ENCODE measurements at places on chromosomes 2 and 18. TPM values are rescaled to one million over a fixed set of nuclear protein-coding genes. Genes with fewer than 3 reads are reported as not detected.

GRCh38 chr2:52035391-52035790 lies 1003.5 kb upstream of the NRXN1 start:
- no peak overlapping the region for H3K27ac ChIP-seq
- H3K4me1 ChIP-seq: no peaks in the 10 kb centered on the region
- H3K27me3 ChIP-seq: no peaks in the 10 kb centered on the region
- no peak for DNase-seq
- H3K36me3 ChIP-seq: no peaks in the 10 kb centered on the region

GRCh38 chr2:48233005-48233404 lies 296.9 kb upstream of the STON1 start:
- DNase-seq: peak; percentile 68
- peaks cover 22% of the 10 kb centered on the region for H3K4me1 ChIP-seq
- H3K36me3 ChIP-seq: peaks cover 2% of the 10 kb centered on the region
- H3K4me3 ChIP-seq: no peak overlapping the region

The HOXD1 gene
- not detected for total RNA-seq

- H3K27me3 ChIP-seq: no peaks in the 10 kb centered on the region
- peak overlapping the region; percentile 73 for H3K4me3 ChIP-seq
- peaks cover 88% of the 10 kb centered on the region for H3K4me1 ChIP-seq
- no peaks in the 10 kb centered on the region for H3K36me3 ChIP-seq
- peak overlapping the region; percentile 91 for H3K27ac ChIP-seq
Measured at GRCh38 chr2:160474319-160474645, 19.3 kb downstream of the RBMS1 start.

DNA sequence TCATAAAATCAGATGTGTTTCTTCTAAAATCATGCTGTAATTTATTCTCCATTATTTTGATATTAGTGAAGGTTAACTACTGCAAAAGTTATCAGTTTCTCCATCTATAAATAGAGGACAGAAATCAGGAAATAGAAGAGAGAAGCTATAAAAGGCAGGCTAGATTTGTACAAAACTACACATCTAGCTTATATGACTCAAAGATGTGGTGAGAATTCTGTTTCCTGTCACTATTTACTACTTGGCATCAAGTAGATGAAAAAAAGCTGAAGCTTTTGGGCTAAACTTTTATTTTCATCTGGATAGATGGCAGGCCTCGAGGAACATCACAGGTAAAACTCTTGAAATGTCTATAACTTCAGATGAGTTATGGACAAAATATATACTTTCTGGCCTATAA lies 49.8 kb upstream of the NAB1 start:
- peaks cover 16% of the 10 kb centered on the region for H3K4me1 ChIP-seq
- H3K36me3 ChIP-seq: no peaks in the 10 kb centered on the region
- H3K27ac ChIP-seq: no peak overlapping the region

- H3K4me1 ChIP-seq: no peaks in the 10 kb centered on the region
- no peak overlapping the region for H3K4me3 ChIP-seq
- H3K27ac ChIP-seq: no peak overlapping the region
Measured at GRCh38 chr2:168732100-168732499, 70.3 kb upstream of the NOSTRIN start.

The ZNF892 gene
- 4.1 TPM for total RNA-seq

DNA sequence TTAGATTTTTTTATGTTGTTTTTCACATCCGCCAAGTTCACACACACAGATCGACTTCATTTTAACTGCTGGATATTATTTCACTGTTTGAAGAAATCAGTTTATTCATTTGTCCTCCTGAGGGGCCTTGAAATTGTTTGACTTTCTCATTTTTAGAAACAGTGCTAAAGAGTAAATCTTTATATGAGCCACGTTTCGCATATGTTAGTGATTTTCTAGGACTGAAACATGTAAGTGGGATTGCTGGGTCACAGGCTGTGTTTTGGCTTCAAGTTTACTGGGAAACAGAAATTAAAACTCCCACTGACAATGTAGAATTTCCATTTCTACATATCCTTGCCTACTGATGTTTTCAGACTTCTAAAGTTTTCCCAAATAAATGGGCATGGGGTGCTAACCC lies 363.8 kb downstream of the NCKAP5 start:
- no peaks in the 10 kb centered on the region for H3K36me3 ChIP-seq
- DNase-seq: no peak
- H3K4me1 ChIP-seq: no peaks in the 10 kb centered on the region
- H3K27me3 ChIP-seq: no peaks in the 10 kb centered on the region

- DNase-seq: peak; percentile 18
- H3K27ac ChIP-seq: peak overlapping the region; percentile 3
- H3K4me1 ChIP-seq: peaks cover 4% of the 10 kb centered on the region
Measured at GRCh38 chr2:246489-247144, 17.2 kb downstream of the SH3YL1 start.

DNA sequence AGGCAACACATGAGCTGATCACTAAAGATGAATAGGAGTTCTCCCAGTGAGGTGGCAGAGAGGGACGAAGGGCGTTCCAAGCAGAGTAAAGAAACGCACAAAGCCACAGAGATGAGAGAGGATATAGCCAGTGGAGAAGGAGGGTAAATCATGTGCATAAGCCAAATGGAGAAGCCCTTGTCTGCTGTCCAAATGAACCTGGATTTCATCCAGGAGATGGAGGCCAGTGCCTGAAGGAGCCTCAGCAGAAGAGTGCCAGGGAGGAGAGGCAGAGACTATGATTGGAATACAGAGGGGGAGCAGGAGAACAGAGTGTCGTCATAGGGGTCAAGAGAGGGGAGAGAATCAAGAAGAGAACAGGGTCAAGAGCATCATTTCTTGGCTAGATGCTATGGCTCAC lies 48.9 kb upstream of the STPG4 start:
- H3K4me1 ChIP-seq: peaks cover 3% of the 10 kb centered on the region
- H3K27ac ChIP-seq: no peak overlapping the region
- no peak overlapping the region for H3K4me3 ChIP-seq
- DNase-seq: no peak

- no peaks in the 10 kb centered on the region for H3K27me3 ChIP-seq
- H3K36me3 ChIP-seq: no peaks in the 10 kb centered on the region
Measured at GRCh38 chr2:109427661-109428091, 186.1 kb downstream of the SEPTIN10 start.

GRCh38 chr2:120360307-120360855 lies 14.4 kb downstream of the INHBB start:
- H3K36me3 ChIP-seq: no peaks in the 10 kb centered on the region
- no peak overlapping the region for H3K4me3 ChIP-seq
- H3K4me1 ChIP-seq: no peaks in the 10 kb centered on the region
- H3K27ac ChIP-seq: no peak overlapping the region
- H3K27me3 ChIP-seq: no peaks in the 10 kb centered on the region

DNA sequence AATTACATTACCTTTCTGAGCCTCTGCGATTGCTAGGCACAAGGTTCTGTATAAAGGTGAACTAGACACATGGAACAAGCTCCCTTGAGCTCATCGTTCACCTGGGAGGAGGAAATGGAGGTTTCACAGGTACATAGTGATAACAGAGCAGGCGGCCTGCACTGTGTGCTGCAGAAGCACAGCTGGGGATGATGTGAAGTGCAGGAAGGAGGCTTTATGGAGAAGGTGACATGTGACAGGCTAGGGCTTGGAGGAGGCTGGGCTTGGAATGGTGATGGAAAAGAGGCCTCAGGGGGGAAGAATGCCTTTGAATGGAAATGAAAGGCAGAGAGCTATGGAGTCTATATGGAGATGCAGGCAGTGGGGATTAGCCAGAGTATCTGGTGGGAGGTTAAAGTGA lies 22.9 kb downstream of the MARCHF4 start:
- H3K27me3 ChIP-seq: no peaks in the 10 kb centered on the region
- H3K4me1 ChIP-seq: peaks cover 86% of the 10 kb centered on the region
- peaks cover 1% of the 10 kb centered on the region for H3K36me3 ChIP-seq
- peak overlapping the region; percentile 80 for H3K27ac ChIP-seq
- peak overlapping the region; percentile 73 for H3K4me3 ChIP-seq
